ENCODE measurements at places on chromosomes 5 and 9. TPM values are rescaled to one million over a fixed set of nuclear protein-coding genes. Genes with fewer than 3 reads are reported as not detected.

DNA sequence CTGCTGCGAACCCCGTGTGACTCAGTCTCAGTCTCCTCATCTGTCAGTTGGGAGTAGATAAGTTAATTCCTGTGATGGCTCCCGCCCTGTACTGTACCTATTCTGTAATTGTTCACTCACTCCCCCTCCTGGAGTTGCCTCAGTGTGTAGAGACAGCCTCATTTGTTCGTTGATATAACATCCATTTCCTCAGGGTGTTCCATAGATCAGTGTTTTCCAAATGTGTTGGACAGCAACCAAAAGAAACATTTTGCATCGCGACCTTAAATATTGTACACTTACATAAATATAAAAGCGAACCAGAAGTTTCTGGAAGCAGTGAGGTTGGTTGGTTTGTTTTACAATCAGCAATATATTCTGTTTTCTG is 698 bp downstream of the NFX1 start:
- H3K4me3 ChIP-seq, result peak overlapping the region; percentile 79
- peaks cover 5% of the 10 kb centered on the region for H3K36me3 ChIP-seq
- H3K4me1 ChIP-seq, result peaks cover 3% of the 10 kb centered on the region
- DNase-seq, result no peak
- peak overlapping the region; percentile 100 for H3K27ac ChIP-seq
- no peaks in the 10 kb centered on the region for H3K27me3 ChIP-seq

GRCh38 chr5:142568283-142568995 is 117.5 kb downstream of the FGF1 start:
- no peaks in the 10 kb centered on the region for H3K36me3 ChIP-seq
- DNase-seq, result peak; percentile 75
- H3K27me3 ChIP-seq, result no peaks in the 10 kb centered on the region
- H3K4me1 ChIP-seq, result no peaks in the 10 kb centered on the region
- H3K4me3 ChIP-seq, result no peak overlapping the region
- no peak overlapping the region for H3K27ac ChIP-seq

DNA sequence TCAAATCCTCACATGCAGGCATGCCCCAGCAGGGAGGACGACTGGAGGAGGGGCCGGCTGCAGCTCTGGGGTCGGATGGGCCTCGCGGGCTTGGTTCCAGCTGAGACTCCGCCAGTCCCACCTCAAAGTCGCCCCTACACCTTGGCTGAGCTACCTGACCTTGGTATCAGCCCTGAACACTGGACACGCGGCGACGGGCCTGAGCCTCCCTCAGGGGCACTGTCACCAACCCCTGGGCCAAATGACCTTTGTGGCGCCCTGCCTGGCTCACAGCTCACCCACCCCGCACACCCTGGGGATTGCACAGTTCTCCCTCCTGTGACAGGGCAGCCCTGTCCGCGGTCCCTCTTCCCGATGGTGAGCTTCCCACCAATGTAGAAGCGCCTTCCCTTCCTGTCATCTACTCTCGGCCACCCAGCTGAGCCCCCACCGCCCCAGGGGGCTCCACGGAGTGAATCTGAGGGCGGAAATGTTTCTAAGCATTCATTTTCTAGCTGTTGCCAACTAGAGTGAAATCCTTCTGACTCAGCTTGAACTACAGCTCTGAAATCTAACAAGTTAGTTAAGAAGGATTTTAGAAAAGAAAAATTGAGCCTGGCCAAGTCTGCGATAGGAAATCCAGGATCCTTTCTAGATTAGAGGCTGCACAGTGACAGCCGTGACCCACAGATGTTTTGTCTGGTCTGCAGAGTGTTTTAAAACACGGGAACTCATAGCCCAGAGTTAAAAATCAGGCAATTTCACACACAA is 138.9 kb upstream of the PHYKPL start:
- no peaks in the 10 kb centered on the region for H3K27me3 ChIP-seq
- no peaks in the 10 kb centered on the region for H3K4me1 ChIP-seq
- no peak for DNase-seq
- no peak overlapping the region for H3K27ac ChIP-seq

DNA sequence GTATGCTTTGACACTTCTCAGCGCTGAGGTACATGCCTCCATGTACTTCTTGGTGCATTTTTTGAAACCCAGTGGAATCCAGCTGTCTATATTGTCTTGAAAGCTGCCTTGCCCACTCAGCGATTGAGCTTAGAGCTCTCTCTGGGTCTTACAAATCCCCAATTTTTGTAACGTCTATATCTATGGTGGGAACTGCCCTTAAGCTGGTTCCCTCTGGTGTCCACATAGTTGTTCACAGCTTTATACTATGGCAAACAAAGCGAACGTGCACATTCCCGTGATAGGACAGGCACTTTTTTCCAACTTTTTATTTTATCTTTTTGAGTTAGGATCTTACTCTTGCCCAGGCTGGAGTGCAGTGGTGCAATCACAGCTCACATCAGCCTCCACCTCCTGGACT is 20.9 kb downstream of the CDHR2 start:
- no peak overlapping the region for H3K4me3 ChIP-seq
- no peak overlapping the region for H3K27ac ChIP-seq
- peaks cover 3% of the 10 kb centered on the region for H3K27me3 ChIP-seq

DNA sequence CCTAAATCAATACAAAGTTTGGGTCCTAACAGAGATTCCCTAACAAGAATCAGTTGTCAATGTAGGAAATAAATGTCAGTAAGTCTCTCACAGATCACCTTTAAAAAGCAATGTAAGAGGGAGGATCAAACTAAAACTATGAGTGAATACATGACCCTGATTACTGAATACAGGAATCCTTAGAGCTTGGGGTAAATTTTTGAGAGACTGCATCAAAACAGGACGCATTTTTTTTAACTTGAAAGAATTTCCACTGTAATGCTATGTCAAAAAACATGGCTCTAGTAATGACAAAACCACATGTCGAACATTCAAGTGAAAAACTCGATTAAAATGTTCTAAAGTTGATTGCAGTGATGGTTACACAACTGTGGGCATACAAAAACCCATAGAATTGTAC is 21.9 kb downstream of the ZDHHC21 start:
- H3K4me1 ChIP-seq, result no peaks in the 10 kb centered on the region
- no peak for DNase-seq
- H3K4me3 ChIP-seq, result no peak overlapping the region
- H3K36me3 ChIP-seq, result no peaks in the 10 kb centered on the region

DNA sequence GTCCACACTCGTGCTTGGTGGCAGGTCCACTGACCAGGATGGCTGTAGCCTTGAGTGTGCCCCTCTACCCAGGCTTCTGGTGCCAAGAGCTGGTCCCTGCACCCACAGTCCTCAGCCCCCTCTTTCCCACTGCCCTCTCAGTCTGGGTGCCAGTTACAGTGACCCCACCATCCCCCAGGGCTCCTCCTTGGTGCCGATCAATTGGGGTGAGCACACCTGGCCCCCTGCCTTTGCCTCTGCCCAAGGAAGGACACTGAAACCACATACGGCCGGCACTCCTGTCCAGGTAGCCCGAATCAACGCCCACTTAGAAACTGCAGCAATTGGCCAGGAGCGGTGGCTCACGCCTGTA is 18.5 kb upstream of the QRFP start:
- no peak overlapping the region for H3K27ac ChIP-seq
- peaks cover 13% of the 10 kb centered on the region for H3K4me1 ChIP-seq
- DNase-seq, result no peak
- H3K36me3 ChIP-seq, result no peaks in the 10 kb centered on the region

- H3K4me3 ChIP-seq, result no peak overlapping the region
- no peaks in the 10 kb centered on the region for H3K4me1 ChIP-seq
- DNase-seq, result no peak
- H3K27me3 ChIP-seq, result no peaks in the 10 kb centered on the region
- no peak overlapping the region for H3K27ac ChIP-seq
- H3K36me3 ChIP-seq, result no peaks in the 10 kb centered on the region
These were observed 45.5 kb downstream of the GALNT10 start for GRCh38 chr5:154236011-154236410.

- H3K4me3 ChIP-seq, result no peak overlapping the region
- no peaks in the 10 kb centered on the region for H3K27me3 ChIP-seq
- H3K4me1 ChIP-seq, result no peaks in the 10 kb centered on the region
- no peak for DNase-seq
- H3K36me3 ChIP-seq, result no peaks in the 10 kb centered on the region
- no peak overlapping the region for H3K27ac ChIP-seq
These were observed 563.8 kb downstream of the TLR4 start for GRCh38 chr9:118268046-118268445.

GRCh38 chr9:77839459-77840140 is 191.5 kb upstream of the GNA14 start:
- no peaks in the 10 kb centered on the region for H3K36me3 ChIP-seq
- peak; percentile 78 for DNase-seq
- no peak overlapping the region for H3K4me3 ChIP-seq
- no peak overlapping the region for H3K27ac ChIP-seq

- H3K36me3 ChIP-seq, result no peaks in the 10 kb centered on the region
- H3K4me3 ChIP-seq, result no peak overlapping the region
- no peaks in the 10 kb centered on the region for H3K4me1 ChIP-seq
- no peaks in the 10 kb centered on the region for H3K27me3 ChIP-seq
These were observed 37.9 kb downstream of the CYFIP2 start for GRCh38 chr5:157303667-157304327.

DNA sequence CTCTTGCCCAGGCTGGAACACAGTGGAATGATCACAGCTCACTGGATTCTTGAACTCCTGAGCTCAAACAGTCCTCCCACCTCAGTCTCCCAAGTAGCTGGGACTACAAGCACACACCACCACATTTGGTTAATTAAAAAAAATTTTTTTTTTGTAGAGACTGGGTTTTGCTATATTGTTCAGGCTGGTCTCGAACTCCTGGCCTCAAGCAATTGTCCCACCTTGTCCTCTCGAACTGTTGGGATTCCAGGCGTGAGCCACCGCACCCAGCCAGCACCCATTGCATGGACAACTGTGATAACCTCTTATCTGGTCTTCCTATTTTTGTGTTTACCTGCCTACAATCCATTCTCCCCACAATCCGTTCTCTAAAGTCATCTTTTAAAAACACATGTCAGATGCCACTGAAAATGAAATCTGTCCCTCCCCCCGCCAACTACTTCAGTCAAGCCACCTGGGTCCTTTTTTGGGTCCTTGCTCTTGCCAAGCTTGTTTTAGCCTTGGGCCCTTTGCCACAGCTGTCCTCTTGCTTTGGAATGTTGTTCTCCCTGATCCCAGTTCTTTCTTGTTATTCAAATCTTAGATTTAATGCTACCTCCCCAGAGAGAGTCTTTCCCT is 250.5 kb downstream of the PIK3R1 start:
- no peak overlapping the region for H3K4me3 ChIP-seq
- no peak for DNase-seq
- H3K4me1 ChIP-seq, result no peaks in the 10 kb centered on the region
- no peaks in the 10 kb centered on the region for H3K27me3 ChIP-seq

DNA sequence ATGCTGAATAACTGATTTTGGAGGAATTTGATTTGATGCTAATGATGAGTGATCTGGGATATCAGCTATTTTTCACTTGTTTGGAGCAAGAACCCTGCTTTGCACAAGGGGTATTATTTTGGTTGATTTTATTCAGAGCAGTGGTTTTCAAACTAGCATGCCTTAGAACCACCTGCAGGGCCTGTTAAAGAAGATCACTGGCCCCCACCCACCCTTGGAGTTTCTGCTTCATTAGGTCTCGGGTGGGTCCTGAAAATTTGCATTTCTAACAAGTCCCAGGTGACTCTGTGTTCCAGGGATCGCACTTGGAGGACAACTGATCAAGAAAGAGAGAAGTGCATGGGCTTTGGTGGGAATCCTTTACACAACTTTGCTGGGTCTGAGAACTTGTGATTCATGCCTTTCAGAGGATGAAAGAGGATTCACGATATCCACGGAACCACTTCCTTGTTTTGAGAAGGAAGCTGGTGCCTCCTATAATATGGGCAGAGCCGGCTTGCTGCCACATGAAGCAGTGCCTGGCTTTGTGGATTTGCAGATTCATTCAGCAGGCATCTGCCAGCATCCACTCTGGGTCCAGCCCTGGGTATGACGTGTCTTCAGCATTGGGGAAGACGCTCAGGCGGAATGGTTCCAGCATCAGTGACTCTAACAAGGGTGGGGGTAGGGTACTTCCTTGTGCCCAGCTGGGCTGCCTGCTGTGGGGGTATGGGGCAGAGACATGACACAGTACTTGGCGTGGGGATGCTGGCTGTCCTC is 106.6 kb upstream of the PITX1 start:
- DNase-seq, result peak; percentile 29
- no peak overlapping the region for H3K4me3 ChIP-seq
- no peaks in the 10 kb centered on the region for H3K36me3 ChIP-seq
- H3K27ac ChIP-seq, result peak overlapping the region; percentile 78
- no peaks in the 10 kb centered on the region for H3K27me3 ChIP-seq
- H3K4me1 ChIP-seq, result peaks cover 25% of the 10 kb centered on the region

- H3K27ac ChIP-seq, result no peak overlapping the region
- no peak for DNase-seq
- no peaks in the 10 kb centered on the region for H3K36me3 ChIP-seq
- no peaks in the 10 kb centered on the region for H3K27me3 ChIP-seq
These were observed 9.3 kb downstream of the SLC25A48 start for GRCh38 chr5:135843571-135844337.

GRCh38 chr9:131657456-131657855 is 82.4 kb downstream of the RAPGEF1 start:
- H3K27ac ChIP-seq, result peak overlapping the region; percentile 90
- no peak overlapping the region for H3K4me3 ChIP-seq
- peaks cover 11% of the 10 kb centered on the region for H3K4me1 ChIP-seq
- no peak for DNase-seq
- no peaks in the 10 kb centered on the region for H3K36me3 ChIP-seq

GRCh38 chr5:135034236-135034962 is 371 bp upstream of the PITX1 start:
- H3K4me3 ChIP-seq, result no peak overlapping the region
- no peak overlapping the region for H3K27ac ChIP-seq
- H3K4me1 ChIP-seq, result no peaks in the 10 kb centered on the region
- H3K36me3 ChIP-seq, result no peaks in the 10 kb centered on the region
- H3K27me3 ChIP-seq, result peaks cover 70% of the 10 kb centered on the region
- DNase-seq, result peak; percentile 22

- H3K36me3 ChIP-seq, result no peaks in the 10 kb centered on the region
- H3K27me3 ChIP-seq, result no peaks in the 10 kb centered on the region
- DNase-seq, result no peak
- no peak overlapping the region for H3K4me3 ChIP-seq
- H3K4me1 ChIP-seq, result no peaks in the 10 kb centered on the region
- H3K27ac ChIP-seq, result no peak overlapping the region
These were observed 95.0 kb downstream of the PCSK1 start for GRCh38 chr5:96338091-96338490.

SREK1 gene
- 52.4 TPM for total RNA-seq

AGXT2 gene
- not detected for total RNA-seq

URM1 gene
- total RNA-seq, result 28.6 TPM

TMEM215 gene
- not detected for total RNA-seq

PCDHA12 gene
- 0.50 TPM for total RNA-seq

CDKN2A gene
- 10.8 TPM for total RNA-seq

SPINK13 gene
- total RNA-seq, result not detected

Data from fibroblast of lung (primary cell).